ENCODE measurements at places on chromosomes 1 and 21.

DNA sequence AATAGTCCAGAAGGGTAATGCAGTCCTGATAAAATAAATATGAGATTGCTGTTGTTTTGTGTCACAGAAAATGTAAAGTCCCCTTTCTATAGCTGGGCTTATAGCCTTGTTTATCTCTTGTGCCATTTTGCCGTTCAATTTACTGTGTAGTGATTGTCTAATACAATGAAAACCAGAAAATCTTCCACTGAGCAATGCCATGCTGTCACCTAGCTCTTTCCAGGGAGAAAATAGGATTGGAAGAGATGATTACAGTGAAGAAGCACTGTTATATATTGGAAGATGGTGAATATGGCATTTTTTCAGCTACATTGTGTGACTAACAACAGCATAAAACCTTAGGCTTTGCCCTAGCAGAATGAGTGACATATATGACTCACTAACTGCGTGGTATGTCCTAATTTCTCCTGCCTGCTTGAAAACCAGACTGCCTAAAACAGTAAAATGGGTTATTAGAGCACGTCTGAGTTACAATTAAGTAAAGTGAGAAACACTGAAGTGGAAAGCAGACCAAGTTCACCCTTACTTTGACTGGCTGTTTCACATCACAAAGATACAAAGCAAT lies 332.4 kb upstream of the ZP4 start:
- no peak for DNase-seq

DNA sequence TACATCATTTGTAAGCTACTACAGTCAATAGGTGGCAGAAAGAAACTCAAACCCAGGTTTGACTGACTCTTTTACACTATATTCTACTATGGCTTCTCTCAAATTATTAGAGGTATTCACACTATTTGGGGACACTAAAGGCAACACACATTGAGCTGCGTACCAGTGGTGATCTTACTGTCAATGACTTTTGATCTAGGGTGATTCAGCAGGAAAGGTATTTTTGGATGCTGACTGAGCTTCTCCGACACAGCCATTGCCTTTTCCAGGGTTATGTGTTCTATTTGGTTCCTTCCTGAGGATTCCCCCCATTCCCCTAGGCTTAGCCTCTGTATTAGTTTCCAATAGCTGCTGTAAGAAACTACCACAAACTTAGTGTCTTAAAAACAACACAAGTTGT lies 73.2 kb upstream of the JAK1 start:
- DNase-seq = no peak

DNA sequence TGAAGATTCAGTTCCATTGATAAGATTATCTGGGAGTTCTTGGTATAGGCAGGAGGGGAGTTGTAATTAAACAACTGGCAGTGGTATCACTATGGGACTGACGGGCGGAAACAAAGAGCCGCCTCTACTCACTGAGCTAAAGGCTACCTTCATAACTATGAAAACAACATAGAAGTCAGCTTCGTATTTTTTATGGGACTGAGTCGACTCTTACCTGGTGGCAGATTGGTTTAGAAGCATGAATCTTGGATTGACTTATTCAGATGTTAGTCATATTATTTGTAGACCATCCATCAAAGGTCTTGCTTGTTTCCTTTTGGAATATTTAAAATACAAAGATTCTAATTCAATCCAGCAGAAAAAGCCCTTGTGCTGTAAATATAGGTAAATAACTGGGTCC lies 6.3 kb upstream of the HHIPL2 start:
- no peak for DNase-seq

- no peak for DNase-seq
These were observed 149.8 kb upstream of the PALMD start for GRCh38 chr1:99496067-99496466.

DNA sequence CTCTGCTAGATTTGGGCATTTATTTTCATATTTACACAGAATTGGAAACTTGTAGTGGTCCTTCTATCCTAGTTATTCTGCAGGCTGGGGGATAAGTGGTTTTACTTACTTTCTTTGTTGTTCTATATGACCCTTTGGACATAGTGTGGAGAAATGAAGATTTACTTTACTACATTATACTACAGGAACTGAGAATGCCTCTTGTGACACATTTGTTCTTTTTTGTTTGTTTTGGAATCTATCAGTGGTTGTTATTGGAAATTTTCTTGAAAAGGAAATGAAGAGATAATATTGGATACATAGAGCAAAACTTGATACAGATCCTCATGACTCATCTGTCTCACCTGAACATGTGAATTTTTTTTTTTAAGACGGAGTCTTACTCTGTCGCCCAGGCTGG lies 146.1 kb upstream of the DPYD start:
- DNase-seq = no peak

- DNase-seq = no peak
These were observed 53.4 kb upstream of the GOLT1A start for GRCh38 chr1:204267191-204267601.

DNA sequence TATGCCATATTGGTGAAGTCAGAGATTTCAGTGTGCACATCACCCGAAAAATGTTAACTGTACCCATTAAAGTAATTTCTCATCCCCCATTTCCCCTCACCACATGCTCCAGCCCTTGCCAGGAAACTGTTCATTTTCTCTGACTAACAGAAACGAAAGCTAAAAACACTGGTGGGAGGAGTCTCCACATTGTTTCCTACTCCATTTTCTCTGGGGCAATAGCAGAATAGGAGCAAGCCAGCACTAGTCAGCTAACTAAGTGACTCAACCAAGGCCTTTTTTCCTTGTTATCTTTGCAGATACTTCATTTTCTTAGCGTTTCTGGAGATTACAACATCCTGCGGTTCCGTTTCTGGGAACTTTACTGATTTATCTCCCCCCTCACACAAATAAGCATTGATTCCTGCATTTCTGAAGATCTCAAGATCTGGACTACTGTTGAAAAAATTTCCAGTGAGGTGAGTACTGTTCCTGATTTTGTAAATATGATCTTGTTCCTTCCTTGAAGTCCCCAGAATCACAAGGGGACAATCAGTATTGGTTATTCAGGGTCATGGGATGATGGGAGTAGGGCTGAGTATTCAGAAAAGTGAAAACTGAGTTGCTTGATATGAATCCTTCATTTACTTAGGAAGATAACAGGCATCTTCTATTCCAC lies at the start of gene IFI16:
Gene IFI16, plus strand, starts transcription at position 204 of the 658 bp plus-strand sequence. CDS start 4,774 bp downstream, outside the sequence.
- DNase-seq = peak; percentile 34

DNA sequence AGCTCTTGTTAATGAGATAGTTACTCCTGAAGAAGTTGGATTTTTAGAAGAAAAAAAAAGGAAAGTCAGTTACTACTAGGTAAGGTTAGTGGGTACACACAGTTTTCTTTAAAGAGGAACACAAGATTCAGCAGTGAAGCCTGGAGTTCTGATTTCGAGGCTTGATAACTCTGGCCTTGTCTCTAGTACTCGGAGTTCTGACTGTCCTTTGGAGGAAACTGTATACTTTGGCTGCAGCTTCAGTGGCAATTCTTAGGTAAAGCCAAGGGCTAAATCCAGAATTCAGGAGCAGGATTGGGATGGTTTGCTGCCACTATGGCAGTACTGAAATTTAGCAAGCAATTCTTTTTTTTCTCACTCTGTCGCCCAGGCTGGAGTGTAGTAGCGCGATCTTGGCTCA lies 9.2 kb downstream of the ACADM start:
- DNase-seq = no peak

DNA sequence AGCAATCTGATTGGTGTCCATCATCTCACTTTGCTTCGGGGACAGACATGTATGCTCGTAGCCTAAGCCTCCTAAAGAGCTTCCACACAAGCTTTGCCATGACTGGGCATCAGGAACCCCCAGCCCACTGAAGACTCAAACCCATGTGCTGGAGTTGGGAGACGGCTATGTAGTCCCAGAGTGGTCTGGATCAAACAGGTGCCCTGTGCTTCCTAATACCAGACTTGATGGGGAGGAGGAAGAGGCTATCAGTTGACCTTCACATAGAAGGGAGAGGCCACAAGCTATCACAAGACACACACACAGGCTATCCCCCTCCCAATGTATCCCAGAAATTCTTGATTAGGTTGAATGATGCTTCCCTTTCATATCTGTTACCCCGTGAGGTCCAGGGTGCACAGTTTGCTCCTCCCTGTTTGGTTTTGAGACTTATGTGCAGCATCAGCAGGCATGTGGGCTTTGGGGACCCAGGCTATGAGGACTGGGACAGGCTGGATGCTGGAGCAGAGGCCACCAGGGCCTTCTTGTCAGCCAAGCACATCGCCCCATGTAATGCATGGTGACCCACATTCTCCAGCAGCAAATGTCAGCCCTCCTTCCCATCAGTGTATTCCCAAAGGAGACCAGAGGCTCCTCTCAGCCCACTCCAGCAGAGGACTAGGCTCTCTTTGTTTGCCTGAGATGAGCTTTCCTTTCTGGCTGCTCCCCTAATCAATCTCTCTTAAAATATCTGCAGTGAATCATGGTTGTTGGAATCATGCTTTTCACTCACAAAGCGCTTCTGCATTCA lies 159.8 kb downstream of the GRIK3 start:
- no peak for DNase-seq

DNA sequence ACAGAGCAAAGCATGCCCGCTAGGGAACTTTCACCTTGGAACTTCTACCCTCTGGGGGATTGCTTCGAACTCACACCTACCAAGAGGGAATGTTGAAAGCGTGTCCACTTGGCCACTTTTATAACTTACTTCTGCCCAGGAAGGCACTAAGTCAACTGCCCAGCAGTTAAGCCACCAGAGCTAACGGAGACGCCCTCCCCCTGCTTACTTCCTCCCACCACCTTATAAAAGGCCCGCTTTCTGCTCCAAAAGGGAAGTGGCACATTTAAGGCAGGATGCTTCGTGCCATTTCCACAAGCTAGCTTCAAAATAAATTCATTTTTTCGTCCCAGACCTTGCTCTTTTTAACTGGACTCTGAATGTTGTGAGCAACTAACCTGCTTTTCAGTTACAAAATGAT lies 3.2 kb upstream of the AK2 start:
- no peak for DNase-seq

GRCh38 chr1:174815474-174815908 lies 184.3 kb upstream of the CACYBP start:
- no peak for DNase-seq

DNA sequence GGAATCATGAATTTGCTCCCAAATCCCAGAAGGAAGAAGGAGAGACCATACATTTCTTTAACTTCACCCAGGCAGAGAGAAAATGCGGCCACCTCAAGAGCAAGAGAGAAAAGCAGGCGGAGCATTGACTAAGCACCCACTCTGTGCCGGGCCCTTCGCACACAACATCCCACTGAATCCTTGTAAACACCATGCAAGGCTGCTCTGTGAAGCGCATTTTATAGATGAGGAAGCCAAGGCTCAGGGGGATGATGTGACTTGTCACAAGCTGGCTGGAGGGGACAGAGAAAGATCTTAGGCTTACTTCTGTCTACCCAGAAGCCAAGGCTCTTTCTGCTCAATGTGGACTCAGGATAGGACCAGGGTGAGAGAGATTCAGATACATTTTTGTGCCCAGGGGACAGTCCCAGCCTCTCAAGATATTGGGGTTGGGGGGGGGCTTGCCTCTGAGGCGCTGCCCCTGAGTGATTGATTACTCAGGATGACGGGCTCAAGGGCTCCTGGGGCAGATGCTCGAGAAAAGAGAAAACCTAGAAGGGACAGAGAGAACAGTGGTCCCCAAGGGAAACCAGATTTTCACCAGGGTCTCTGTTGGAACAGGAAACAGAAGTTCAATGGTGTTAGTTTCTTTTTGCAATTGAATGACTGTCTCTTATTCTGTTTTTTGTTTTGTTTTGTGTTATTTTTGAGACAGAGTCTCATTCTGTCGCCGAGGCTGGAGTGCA lies 19.5 kb downstream of the PADI2 start:
- no peak for DNase-seq

- no peak for DNase-seq
These were observed 9.7 kb upstream of the CTSS start for GRCh38 chr1:150775276-150775675.

GRCh38 chr1:200969726-200970561 lies 53.6 kb downstream of the KIF21B start:
- DNase-seq = peak; percentile 62

DNA sequence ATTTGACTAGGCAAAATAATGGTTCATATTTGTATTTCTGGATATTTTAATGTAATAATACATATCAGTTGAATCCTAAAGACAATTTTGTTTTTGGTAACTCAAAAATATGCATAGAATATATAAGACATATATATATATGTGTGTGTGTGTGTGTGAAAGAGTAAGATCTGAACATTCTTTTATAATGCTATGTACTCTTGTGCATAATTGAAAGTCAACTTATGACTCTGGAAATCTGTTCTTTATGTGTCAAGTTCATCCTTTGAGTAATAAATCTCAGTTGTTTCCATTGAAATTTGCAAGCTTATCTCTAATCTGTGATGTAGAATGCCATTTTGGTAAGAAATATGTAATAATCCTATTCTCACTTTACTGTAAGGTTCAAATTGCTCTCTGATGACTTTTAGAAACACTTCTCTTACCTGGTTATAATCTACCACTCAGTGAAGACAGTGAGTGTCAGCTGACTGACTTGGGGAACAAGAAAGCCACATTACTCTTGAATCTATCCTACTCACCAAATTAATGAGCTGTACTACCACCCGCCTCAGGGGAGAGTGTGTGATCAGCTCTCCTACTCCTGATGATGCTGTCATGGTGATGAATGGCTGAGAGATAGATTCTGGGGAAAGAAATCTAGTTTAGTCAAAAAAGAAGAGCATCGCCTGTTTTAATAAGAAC lies 15.0 kb upstream of the NEK7 start:
- no peak for DNase-seq

GRCh38 chr1:168261390-168261789 lies 19.3 kb upstream of the TBX19 start:
- no peak for DNase-seq

DNA sequence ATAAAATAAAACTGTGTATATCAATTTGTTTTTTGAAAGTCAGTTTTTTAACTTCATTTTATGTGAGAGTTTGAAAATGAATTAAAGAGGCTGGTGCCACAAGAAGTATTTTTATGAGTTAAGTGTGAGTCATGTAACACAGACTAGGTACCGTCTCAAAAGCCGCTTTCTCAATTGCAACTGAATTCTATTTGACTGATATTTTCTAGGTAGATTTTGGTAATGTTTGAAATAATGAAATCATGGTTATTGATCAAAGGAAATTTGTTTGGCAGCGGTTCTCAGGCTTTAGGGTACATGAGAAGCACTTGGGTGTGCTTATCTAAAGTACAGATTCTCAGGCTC lies 4.6 kb downstream of the SNX27 start:
- no peak for DNase-seq

Data from stimulated activated CD8-positive, alpha-beta memory T cell treated with anti-CD3 and anti-CD28 coated beads, Interleukin-15, amount 100 ng/mL, for 48 hours (primary cell).